GM23248 (cell line): ENCODE measurements at places on chromosomes 7 and 10.

DNA sequence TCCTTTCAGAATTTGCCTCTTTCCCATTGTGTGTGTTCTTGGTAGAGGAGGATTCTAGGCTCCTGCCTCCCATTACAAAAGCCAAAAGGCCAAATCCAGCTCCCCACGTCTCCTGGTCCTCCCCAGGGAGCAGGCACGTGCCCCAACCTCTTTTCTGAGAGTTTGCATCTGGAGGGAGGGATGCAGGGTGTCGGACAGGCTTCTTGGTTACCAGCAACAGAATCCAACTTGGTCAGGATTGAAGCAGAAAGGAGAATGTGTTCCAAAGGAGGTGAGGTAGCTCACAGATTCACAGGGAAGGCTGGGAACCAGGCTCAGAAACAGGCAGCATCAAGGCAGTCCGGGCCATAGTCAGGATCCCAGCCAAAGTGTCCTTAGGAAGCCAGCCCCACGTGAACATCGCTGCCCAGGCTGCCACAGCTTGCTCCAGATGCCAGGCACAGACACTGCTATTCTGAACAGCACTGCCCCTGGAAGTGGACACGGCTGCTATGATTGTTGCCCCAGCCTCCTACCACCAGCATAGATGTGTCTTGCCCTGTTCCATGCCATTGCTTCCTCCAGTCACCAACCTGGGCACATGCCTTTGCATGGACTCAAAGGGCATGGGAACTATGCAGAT, 264.2 kb upstream of the ZMIZ1 start:
- peak; percentile 57 for DNase-seq

DNA sequence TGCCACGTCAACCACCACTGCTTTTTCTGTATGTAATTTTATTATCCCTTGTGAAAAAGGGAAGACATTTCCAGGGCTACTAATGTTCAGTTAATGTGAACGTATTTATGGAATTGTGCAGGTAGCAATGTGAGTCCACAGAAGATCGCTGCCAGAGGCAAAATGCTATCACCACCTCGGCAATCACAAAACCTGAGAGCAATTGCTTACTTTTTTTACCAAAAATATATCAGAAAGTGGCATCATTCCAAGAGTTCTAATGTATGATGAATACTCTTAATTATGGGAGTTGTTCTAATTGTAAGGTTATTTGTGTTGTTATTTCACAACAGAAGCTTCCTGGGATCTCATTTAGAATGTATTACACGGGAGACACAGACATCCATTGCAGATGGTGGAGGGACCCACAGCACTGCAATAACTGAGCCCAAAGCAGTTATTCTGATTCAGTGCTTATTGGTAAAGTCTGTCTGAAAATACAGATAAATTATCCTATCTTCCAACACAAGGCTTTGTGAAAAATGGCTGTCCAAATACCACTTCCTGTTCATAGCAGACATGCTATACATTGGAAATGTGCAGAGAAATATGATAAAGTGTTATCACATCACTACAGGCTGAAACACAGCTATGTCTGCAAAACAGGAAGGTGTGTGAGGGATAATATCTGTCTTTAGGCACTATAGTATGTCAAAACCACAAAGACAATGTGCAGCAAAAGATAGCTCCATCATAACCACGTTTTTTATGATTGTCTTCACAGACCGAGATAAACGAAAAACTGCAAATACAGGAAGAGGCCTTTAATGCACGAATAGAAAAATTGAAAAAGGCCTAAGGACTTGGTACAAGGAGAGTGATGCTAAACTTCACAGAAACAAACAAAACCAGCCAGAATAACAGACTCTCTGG, 102.7 kb downstream of the CABCOCO1 start:
- DNase-seq = no peak

DNA sequence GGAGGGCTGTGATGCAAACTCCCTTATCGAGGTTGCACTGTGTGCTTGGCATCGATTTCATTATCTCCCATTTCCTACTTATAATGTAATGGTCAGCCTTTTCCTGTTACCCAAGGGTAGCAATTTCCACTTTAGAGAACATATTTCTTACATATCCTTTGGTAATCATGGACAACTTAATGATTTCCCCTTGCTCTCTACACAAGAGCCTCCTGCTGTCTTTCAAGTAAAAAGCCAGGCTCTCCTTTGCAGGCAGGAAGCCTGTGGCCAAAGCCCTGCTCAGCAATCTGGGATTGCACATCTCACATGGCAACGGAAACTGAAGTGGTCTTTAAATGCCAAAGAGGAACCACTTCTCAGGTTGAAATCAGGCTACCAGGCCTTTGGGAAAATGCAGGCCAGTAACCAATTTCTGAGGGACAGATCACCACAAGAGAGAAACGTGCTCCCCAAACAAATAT, 86.7 kb upstream of the IKZF1 start:
- no peak for DNase-seq

GRCh38 chr7:132723506-132724081, 147.3 kb upstream of the PLXNA4 start:
- no peak for DNase-seq

DNA sequence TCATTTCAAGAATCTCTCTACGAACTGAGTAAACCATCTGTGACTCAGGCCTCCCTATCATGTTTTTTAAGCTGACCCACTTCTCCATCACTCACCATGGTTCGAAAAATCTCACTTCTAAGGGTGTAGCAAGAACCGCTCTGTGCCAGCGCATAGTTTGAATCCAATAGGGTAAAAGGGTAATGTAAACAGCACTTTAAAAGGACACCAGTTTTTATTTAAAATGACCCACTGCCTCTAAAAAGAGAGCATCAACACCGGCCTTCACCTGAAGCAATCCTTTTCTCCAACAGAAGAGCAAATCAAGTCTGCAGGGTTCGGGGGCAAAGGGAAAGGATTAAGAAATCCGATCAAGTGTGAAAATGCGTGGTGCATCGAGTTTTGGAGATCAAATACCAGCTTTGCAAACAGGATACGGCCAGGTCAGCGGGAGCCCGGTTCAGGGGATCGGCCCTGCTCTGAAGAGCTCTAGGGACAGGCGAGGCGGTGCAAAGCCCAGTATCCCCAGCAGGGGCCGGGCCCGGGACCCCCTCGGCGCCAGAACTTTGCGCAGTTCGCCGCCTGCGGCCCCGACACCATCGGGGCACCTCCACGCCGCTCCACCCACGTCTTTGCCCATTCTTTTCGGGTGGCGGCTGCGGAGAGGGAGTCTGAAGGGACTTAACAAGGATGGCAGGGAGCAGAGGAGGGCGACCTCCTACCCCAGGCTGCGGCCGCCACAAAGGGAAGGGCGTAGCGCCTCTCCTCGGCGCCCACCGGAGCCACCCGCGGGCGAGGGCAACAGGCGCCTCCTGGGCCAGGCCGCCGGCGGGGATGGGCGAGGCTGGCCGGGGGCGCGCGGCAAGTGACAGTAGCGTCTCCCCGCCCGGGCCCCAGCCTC, 842 bp downstream of the NMT2 start:
- peak; percentile 74 for DNase-seq

GRCh38 chr10:44920252-44920651, 9.1 kb downstream of the TMEM72 start:
- DNase-seq = no peak

- no peak for DNase-seq
Observed at GRCh38 chr10:11170993-11171851, 153.6 kb downstream of the CELF2 start.

DNA sequence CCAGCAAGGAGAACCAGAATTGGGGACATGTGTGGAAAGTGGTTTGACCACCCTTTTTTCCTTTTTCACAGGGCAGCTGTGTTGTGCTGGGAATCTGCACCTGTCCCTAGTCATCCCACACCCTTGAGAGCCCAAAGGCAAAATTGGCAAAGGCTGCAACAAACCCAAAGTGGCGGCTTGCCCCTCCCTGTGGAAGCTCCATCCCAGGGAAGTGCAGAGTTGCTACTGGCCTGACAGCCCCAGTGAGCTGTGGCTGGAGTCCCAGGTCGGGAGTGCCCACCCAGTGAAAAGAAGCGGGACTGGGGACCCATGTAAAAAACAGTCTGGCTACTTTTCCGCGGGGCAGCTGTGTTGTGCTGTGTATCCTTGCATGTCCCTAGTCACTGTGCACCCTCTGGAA, 109.1 kb upstream of the GRM3 start:
- DNase-seq = no peak

GRCh38 chr7:139691253-139691781, 86.5 kb downstream of the HIPK2 start:
- no peak for DNase-seq

GRCh38 chr7:112989531-112989930, 97.1 kb downstream of the GPR85 start:
- DNase-seq = no peak

DNA sequence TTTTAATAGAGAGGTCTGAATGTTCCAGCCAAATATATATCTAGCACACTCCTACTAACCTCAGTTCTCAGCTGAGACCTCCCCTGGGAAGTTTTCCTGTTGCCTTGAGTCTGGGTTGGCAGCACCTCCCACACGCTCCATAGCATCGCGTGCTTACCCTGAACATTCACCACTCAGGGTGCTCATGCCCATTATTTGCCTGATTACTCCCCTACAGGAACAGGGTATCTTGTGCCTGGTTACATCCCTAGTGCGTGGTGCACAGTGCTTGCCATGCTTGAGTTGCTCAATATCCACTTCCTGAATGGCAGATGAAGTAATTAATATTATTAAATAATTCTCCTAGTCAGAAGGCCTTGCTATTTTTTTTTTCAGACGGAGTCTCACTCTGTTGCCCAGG, 269.9 kb upstream of the IMMP2L start:
- DNase-seq = no peak

GRCh38 chr7:5001911-5002310, 42.9 kb upstream of the MMD2 start:
- DNase-seq = no peak

GRCh38 chr10:55822096-55822495, 539.0 kb downstream of the ZWINT start:
- DNase-seq = no peak

DNA sequence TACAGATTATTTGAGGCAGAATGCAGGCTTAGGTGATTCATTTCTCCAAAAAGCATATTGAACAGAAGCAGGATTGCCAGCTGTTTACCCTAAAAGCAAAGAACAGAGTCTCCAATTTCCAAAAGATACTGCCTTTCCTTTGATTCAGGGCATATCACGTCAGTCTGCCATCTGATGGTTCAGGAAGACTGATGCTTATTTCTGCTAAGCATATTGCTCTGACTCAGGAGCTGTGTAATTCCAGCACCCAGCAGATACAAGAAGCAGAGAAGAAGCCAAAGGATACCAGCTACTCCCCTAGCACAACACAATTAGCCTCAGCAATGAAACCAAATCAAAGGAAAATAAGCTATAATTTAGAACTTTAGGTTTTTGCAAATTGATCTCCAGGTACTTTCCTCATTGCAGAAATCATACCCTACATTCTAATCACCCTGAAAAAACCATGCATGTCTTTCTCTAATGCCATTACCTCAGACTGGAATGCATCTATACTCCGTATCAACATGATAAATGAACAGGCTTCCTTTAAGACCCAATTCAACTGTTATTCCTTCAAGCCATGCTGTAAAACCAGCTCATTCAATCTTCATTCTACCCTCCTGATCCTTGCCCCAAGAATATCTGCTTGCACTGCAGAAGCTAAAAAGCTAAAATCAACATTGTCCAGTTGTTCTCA, 55.1 kb downstream of the ABI1 start:
- peak; percentile 52 for DNase-seq

- DNase-seq = no peak
Observed at GRCh38 chr10:132263866-132264265, 43.9 kb downstream of the STK32C start.

DNA sequence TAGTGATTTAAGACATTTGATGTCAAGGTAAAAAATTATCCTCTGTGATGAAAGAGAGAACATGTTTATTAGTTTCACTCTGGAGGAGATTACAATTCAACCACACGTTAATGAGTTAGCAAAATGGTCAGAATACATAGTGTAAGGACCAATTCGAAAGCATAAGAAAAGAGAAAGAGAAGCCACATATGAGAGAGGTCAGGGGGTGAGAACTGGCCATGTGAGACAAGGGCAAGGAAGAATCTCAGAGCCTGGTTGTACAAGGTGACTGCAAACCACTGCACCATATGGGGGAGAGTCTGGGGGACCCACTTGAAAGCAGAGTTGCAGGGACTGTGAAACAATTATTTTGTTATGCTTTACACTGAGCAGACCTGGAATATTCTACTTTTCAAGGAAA, 27.7 kb upstream of the BET1 start:
- DNase-seq = no peak
